Osteocyte (in vitro differentiated cells): ENCODE measurements at places on chromosomes 3 and 15. TPM values are rescaled to one million over a fixed set of nuclear protein-coding genes. Genes with fewer than 3 reads are reported as not detected.
A peak's percentile ranks its signal among the peaks of the same experiment; 100 is the strongest.

- H3K4me1 ChIP-seq, result peaks cover 40% of the 10 kb centered on the region
- peak overlapping the region; percentile 63 for H3K27ac ChIP-seq
- DNase-seq, result no peak
- H3K4me3 ChIP-seq, result no peak overlapping the region
- H3K36me3 ChIP-seq, result peaks cover 9% of the 10 kb centered on the region
Measured at GRCh38 chr15:44545913-44546802, 9.2 kb downstream of the EIF3J start.

GRCh38 chr3:14524920-14525660 lies 15.1 kb downstream of the GRIP2 start:
- DNase-seq, result no peak
- no peaks in the 10 kb centered on the region for H3K36me3 ChIP-seq
- H3K4me1 ChIP-seq, result peaks cover 10% of the 10 kb centered on the region
- H3K27me3 ChIP-seq, result peaks cover 26% of the 10 kb centered on the region

- no peak for DNase-seq
- H3K4me1 ChIP-seq, result peaks cover 7% of the 10 kb centered on the region
- no peaks in the 10 kb centered on the region for H3K27me3 ChIP-seq
- H3K36me3 ChIP-seq, result no peaks in the 10 kb centered on the region
Measured at GRCh38 chr15:38202361-38202760, 50.3 kb upstream of the SPRED1 start.

DNA sequence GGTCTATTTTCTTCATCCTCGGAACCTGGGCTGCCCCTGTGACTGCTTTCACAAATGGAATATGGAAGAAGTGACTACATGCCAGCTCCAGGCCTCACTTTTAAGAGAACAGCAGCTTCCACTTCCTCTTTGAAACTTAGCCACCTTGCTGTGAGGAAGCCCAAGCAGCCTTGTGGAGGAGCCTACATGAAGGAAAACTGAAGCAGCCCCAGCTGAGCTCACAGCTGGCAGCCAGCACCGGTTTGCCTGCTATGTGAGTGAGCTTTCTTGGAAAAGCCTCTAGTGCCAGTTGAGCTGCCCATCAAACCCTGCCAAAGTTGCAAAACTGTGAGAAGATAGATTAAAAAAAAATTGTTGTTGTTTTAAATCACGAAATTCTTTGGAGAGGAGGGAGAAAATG lies 498.0 kb upstream of the PROK2 start:
- no peaks in the 10 kb centered on the region for H3K36me3 ChIP-seq
- H3K4me1 ChIP-seq, result peaks cover 3% of the 10 kb centered on the region
- peaks cover 66% of the 10 kb centered on the region for H3K27me3 ChIP-seq
- H3K4me3 ChIP-seq, result no peak overlapping the region
- H3K27ac ChIP-seq, result no peak overlapping the region
- DNase-seq, result no peak

DNA sequence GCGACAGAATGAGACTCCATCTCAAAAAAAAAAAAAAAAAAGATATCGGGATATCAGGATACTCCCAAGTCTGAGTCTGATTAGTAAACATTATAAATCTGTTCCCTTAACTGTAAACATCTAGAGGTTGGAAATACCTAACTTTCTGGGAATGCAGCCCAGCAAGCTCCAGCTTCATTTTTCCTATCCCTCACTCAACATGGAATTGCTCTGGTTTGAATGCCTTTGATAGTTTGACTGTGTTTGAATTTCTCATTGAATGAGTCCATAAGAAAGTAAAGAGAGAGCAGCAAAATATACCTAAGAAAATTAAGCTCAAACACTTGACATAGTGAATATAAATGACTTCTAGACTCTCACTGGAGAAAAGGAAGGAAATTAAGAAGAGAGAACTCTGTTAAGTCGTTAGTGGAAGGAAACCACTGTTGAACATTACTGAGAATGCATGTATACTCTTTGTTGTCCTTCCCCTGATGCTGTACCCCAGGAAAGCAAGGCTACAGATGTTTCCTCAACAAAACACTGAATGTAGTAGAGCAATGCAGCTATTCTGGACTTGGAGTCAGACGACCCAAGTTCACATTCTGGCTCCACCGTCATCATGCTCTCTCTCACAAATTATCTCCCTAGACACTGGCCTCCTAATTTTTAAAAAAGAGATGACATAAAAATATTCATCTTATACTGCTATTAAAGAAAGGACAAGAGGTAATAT lies 62.4 kb downstream of the CD200 start:
- H3K27me3 ChIP-seq, result no peaks in the 10 kb centered on the region
- H3K4me1 ChIP-seq, result peaks cover 20% of the 10 kb centered on the region
- no peak for DNase-seq
- H3K36me3 ChIP-seq, result no peaks in the 10 kb centered on the region
- H3K27ac ChIP-seq, result no peak overlapping the region

CPB1 gene
- total RNA-seq, result not detected in 2 replicates

PROK2 gene
- not detected in 2 replicates for total RNA-seq

CCDC54 gene
- total RNA-seq, result not detected in 2 replicates

DNA sequence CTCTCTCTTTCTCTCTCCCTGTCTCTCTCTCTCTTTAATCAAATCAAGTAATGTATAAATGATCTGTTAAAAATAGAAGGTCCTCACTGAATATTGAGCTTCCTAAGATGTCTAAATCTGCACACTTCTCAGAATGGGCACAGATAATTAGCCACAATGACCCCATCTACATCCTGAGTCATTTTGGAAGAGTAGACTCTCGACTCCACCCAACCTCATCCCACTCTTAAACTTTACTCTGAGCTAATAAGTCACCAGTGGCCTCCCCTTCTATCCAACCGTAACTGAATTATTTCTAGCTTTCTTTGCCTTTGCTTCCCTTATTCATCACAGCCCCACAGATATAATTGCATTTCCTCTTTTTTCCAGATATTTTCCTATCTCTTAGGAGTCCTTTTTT lies 326.5 kb upstream of the ZNF717 start:
- H3K4me3 ChIP-seq, result no peak overlapping the region
- peaks cover 1% of the 10 kb centered on the region for H3K4me1 ChIP-seq
- no peak for DNase-seq
- H3K27me3 ChIP-seq, result no peaks in the 10 kb centered on the region
- no peak overlapping the region for H3K27ac ChIP-seq

DNA sequence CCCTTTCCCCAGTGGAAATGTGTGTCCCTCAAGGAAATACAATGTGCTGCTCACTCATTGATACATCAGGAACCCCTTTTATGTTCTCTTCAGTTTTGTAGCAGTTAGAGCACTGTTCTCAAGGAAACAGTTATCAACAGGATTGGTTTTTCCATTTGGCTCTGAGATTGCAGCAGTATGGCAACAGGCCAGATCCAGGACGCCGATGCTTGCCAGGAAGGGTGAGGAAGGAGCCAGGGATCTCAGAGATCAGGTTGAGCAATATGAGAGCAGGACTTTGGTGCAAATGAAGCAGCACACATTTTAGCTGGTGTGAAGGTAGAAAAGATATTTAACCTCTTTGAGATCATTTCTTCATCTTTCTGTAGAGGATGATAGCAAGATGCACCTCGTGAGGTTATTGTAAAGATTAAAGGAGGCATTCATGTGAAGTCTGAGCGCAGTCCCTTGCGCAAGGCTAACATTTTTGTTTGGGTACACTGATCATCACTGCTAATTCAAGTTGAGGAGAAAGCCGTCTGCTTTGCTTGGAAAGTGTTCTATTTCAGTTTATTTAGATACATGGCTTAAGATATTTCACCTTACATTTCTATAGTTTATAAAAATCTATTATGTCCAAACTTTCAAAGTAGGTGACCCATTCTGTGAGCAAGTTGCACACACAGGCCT lies 68.5 kb downstream of the KCNH8 start:
- H3K4me1 ChIP-seq, result no peaks in the 10 kb centered on the region
- no peaks in the 10 kb centered on the region for H3K27me3 ChIP-seq
- no peak overlapping the region for H3K27ac ChIP-seq
- H3K36me3 ChIP-seq, result no peaks in the 10 kb centered on the region

GRCh38 chr3:119794971-119795612 lies 13.2 kb downstream of the NR1I2 start:
- no peaks in the 10 kb centered on the region for H3K36me3 ChIP-seq
- no peak overlapping the region for H3K27ac ChIP-seq
- H3K4me3 ChIP-seq, result no peak overlapping the region
- H3K27me3 ChIP-seq, result no peaks in the 10 kb centered on the region
- peak; percentile 56 for DNase-seq
- H3K4me1 ChIP-seq, result peaks cover 4% of the 10 kb centered on the region

SSUH2 gene
- not detected in 2 replicates for total RNA-seq

- no peak overlapping the region for H3K4me3 ChIP-seq
- no peaks in the 10 kb centered on the region for H3K27me3 ChIP-seq
- H3K4me1 ChIP-seq, result peaks cover 9% of the 10 kb centered on the region
- H3K27ac ChIP-seq, result no peak overlapping the region
- peaks cover 27% of the 10 kb centered on the region for H3K36me3 ChIP-seq
Measured at GRCh38 chr3:42192334-42193200, 73.4 kb downstream of the CCK start.

DNA sequence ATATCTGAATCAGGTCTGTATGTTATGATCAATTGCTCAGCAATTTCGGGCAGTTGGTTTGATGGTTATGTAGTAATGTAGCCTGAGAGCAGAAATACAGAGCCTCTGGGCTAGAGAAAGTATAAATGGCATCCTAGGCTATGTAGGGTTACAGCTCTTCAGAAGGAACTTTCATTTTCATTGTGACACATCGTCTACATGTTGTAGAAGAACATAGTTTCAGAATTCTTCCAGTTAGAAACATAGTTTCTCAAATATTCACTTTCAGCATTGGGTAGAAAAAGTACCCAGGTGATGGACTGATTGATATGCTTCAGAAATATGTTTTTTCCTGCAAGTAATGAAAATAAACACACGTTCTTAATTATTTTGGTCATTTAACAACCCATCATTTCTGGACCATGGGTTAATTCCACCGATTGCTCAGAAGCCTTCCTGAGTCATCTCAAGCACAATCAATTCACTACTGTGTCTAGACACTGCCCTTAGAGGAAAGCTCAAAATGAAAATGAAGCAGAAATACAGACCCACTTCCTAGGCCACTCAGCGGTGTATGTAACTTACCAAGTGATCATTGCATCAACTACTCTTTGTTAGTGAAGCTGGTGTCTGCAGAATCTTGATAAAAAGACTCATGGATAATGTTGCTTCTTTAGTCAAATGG lies 88.8 kb upstream of the TSEN2 start:
- peaks cover 32% of the 10 kb centered on the region for H3K27me3 ChIP-seq
- H3K27ac ChIP-seq, result no peak overlapping the region
- H3K36me3 ChIP-seq, result no peaks in the 10 kb centered on the region
- H3K4me1 ChIP-seq, result peaks cover 1% of the 10 kb centered on the region
- no peak for DNase-seq
- H3K4me3 ChIP-seq, result no peak overlapping the region

RTP4 gene
- 0.21 TPM in 1 of 2 replicates, not detected in the other for total RNA-seq

ZKSCAN7 gene
- 7.4 TPM in 2 replicates for total RNA-seq

SPPL2A gene
- 111 and 118 TPM in 2 replicates for total RNA-seq

- no peaks in the 10 kb centered on the region for H3K27me3 ChIP-seq
- H3K4me3 ChIP-seq, result no peak overlapping the region
- peaks cover 10% of the 10 kb centered on the region for H3K36me3 ChIP-seq
- DNase-seq, result no peak
Measured at GRCh38 chr3:149600634-149601033, 57.2 kb downstream of the WWTR1 start.

- H3K27me3 ChIP-seq, result no peaks in the 10 kb centered on the region
- peaks cover 12% of the 10 kb centered on the region for H3K36me3 ChIP-seq
- DNase-seq, result no peak
- peak overlapping the region; percentile 52 for H3K27ac ChIP-seq
- H3K4me1 ChIP-seq, result peaks cover 28% of the 10 kb centered on the region
Measured at GRCh38 chr15:90211440-90212143, 10.5 kb downstream of the SEMA4B start.

CYP11A1 gene
- not detected in 2 replicates for total RNA-seq

DNA sequence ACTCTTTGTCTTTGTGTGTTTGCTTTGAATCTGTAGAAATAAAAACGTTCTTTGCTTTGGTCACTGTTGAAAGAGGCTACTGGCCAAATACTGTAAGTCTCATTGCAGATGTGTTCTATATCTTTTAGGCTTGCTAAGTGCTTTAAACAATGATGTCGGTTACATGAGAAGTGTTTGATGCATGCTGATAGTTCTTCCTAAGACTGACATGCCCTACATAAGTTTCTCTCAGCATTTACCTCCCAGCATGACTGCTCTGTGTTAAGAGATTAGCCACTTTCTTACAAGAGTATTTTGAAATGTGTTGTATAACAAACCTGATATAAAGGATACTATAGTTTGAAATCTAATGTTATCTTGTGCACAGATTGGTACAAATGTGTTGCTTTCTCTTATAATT lies 1088.7 kb downstream of the NSUN3 start:
- no peaks in the 10 kb centered on the region for H3K36me3 ChIP-seq
- no peak for DNase-seq
- peaks cover 10% of the 10 kb centered on the region for H3K4me1 ChIP-seq
- H3K27me3 ChIP-seq, result peaks cover 7% of the 10 kb centered on the region
- H3K4me3 ChIP-seq, result no peak overlapping the region

- H3K4me1 ChIP-seq, result no peaks in the 10 kb centered on the region
- DNase-seq, result no peak
- no peak overlapping the region for H3K4me3 ChIP-seq
- peaks cover 2% of the 10 kb centered on the region for H3K27me3 ChIP-seq
- no peak overlapping the region for H3K27ac ChIP-seq
Measured at GRCh38 chr15:79492065-79492464, 59.9 kb downstream of the MINAR1 start.

DNA sequence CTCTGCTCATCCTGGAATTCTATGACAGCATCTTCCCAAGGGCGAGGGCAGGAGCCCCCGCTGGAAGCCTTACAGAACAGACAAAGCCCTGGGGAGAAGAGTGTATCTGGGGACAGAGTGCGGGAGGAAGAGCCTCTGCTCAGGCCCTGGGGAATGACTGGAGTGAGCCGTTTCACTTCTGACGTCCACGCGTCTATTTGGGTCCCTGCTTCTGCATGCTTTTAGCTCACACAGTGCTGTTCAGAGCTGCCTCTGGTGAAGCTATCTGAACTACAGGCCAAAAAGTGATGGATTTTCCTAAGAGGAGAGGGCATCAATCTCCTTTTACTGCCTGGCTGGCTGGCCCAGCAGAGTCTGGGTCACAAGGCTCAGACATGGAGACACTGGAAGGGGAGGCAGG lies 311.8 kb downstream of the NTRK3 start:
- DNase-seq, result no peak
- H3K27me3 ChIP-seq, result no peaks in the 10 kb centered on the region
- H3K36me3 ChIP-seq, result no peaks in the 10 kb centered on the region
- H3K4me1 ChIP-seq, result no peaks in the 10 kb centered on the region
- H3K27ac ChIP-seq, result no peak overlapping the region

GRCh38 chr3:46168583-46169345 lies 39.3 kb downstream of the CCR1 start:
- no peak for DNase-seq
- H3K27ac ChIP-seq, result no peak overlapping the region
- H3K36me3 ChIP-seq, result no peaks in the 10 kb centered on the region
- no peak overlapping the region for H3K4me3 ChIP-seq

GRCh38 chr3:31235062-31235700 lies 297.5 kb upstream of the STT3B start:
- peaks cover 46% of the 10 kb centered on the region for H3K27me3 ChIP-seq
- peaks cover 11% of the 10 kb centered on the region for H3K4me1 ChIP-seq
- no peak for DNase-seq
- H3K36me3 ChIP-seq, result no peaks in the 10 kb centered on the region
- H3K4me3 ChIP-seq, result no peak overlapping the region

MEX3B gene
- 22.7 and 24.5 TPM in 2 replicates for total RNA-seq

VIPR1 gene
- total RNA-seq, result 8.9 and 9.2 TPM in 2 replicates
